ENCODE measurements at places on chromosomes 3 and 15.

DNA sequence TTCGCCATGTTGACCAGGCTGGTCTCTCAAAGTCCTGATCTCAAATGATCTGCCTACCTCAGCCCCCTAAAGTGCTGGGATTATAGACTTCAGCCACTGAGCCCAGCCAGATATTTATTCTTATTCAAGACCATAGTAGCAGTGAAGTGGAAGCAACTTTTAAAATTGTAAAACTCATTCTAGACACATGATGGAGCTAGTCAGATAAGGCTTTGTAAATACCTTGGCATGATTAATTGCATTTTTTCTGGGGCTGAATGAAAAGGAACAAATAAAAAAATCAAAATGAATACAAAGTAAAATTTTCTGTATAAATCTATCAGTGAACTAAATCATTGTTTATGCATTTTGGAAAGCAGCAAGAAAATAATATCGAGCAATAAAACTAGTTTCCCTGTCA, 4.1 kb upstream of the MYO1E start:
- DNase-seq = no peak

DNA sequence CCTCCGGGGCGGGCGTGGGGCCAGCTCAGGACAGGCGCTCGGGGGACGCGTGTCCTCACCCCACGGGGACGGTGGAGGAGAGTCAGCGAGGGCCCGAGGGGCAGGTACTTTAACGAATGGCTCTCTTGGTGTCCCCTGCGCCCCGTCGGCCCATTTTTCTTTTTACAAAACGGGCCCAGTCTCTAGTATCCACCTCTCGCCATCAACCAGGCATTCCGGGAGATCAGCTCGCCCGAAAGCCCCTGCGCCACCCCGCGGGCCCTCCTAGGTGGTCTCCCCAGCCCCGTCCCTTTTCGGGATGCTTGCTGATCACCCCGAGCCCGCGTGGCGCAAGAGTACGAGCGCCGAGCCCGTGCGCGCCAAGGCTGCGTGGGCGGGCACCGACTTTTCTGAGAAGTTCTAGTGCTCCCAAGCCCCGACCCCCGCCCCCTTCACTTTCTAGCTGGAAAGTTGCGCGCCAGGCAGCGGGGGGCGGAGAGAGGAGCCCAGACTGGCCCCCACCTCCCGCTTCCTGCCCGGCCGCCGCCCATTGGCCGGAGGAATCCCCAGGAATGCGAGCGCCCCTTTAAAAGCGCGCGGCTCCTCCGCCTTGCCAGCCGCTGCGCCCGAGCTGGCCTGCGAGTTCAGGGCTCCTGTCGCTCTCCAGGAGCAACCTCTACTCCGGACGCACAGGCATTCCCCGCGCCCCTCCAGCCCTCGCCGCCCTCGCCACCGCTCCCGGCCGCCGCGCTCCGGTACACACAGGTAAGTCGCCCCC, at the start of gene THBS1:
Gene THBS1 (plus strand): TSS at position 595 of the 757 bp plus-strand sequence. CDS start 779 bp downstream, outside the sequence.
- peak; percentile 20 for DNase-seq

- no peak for DNase-seq
Measured at GRCh38 chr3:66427951-66428474, 72.8 kb downstream of the LRIG1 start.

- DNase-seq = no peak
Measured at GRCh38 chr3:46846624-46847542, 16.4 kb downstream of the MYL3 start.

GRCh38 chr3:66355997-66356396, 135.2 kb downstream of the SLC25A26 start:
- DNase-seq = no peak

GRCh38 chr3:126541628-126542339, 16.9 kb downstream of the C3orf22 start:
- no peak for DNase-seq

DNA sequence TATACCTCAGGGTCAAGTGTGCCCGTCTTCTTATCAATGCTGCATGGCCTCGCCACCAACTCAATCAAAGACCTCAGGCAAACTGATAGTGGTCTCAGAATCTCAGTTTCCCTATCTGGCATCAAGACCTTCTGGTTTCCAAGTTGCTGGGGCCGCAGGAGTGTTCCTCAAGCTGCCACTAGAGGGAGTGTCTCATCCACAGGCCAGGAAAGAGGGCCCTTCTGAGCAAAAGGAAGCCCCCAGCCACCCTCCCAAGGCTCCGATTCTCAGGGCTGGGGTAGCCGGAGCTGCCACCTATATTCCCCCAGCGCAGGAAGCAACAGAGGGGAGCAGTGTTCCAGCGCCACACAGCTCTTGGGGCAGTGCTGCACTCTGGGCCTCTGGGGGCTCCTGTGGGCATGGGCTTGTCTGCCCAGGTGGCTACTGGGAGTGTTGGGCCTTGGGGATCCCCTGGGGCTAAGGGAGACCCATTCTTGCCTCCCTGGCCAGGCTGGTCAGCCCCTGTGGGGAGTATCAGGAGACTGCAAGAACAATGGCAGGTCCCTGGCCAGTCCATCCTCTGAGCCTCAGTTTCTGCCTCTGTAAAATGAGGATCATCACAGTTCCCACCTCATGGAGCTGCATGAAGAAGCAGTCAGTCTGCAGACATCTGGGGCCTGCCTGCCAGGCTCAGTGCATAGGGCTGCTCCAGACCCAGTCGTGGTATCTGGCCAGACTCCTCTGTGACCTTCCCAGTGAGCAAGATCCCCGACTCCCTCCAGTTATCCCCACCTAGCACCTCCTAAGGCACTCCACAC, 23.4 kb upstream of the SEC13 start:
- peak; percentile 13 for DNase-seq

Measured in stimulated activated CD8-positive, alpha-beta memory T cell treated with anti-CD3 and anti-CD28 coated beads, Interleukin-15, amount 100 ng/mL, for 4 hours (primary cell).